Urinary bladder (tissue), 4 donors: ENCODE measurements at places on chromosomes 13 and 19. TPM values are rescaled to one million over a fixed set of nuclear protein-coding genes. Genes with fewer than 3 reads are reported as not detected.

- no peak for DNase-seq
Measured at GRCh38 chr13:97780486-97780885, 173.0 kb upstream of the IPO5 start.

GRCh38 chr19:42683917-42684513 lies 56.3 kb downstream of the PSG3 start:
- DNase-seq = no peak

DNA sequence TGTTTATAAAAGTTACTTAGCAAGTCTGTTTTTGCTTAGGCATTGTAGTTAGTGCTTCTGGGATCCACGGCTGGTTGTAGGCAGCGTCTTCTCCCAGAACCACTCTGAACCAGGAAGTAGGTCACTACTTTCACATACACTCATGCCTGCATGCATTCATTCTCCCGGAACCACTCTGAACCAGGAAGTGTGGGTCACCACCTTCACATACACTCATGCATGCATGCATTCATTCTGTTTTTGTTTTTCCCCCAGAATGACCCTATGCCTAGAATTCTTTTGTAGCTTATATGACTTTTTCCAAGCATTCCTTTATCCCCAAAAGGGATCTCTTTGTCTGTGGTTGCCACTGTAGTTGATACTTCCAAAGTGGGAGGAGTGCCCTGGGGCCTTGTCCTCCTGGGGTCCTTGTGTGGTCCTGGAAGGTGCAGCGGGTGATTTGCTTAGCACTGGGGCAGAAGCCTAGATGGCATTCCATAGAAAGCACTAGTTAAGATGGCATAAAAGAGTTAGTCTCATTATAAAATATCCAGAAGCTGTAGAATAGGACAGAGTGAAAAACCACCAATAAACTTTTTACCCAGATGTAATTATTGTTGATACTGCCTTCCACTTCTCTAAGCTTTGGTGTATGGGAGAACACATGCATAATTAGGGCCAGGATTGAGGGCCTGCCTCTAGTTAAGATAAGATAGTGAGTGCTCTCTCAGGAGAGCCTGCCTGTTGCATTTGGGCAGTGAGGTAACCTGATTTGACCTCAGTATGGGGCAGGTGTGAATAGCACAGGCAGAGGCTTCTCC lies 68.6 kb upstream of the TEX29 start:
- DNase-seq = no peak

GRCh38 chr19:3817761-3818160 lies 31.6 kb upstream of the MATK start:
- no peak for DNase-seq

DNA sequence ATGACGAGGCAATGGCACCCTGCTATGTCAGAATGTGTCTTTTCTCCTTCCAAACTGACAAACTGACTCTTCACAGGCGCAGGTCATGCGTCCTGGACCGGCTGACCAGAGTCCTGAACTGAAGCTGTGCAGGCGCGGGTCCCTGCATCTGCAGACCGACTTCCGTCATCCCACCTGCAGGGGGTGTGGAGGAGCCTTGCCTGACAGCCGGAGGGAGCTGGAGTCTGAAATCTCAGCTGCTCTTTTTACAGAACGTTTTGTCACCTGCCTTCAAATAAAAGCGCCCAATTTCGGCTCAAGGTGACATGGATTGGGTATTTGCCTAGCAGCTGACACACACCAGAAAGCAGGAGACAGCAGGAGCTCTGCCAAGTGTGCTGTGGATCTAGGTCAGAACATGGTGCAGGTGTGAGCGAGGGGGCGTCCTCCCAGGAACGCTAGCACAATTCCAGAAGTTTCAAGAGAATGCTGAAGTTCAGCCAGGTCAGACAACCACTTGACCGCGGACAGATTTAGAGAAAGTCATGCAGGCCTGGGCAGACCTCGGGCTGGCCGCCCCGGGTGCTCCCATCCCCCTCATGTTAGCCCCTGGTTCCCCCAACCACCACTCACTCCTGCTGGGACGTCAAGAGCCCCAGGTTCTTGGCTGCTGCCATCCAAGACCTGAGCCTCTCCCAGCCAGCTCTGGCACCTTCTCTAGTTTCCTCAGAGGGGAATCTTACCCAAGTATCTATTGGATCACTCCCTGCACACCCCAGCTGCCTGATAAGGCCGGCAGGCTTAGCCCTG lies 32.8 kb downstream of the ELL start:
- DNase-seq = no peak

DNA sequence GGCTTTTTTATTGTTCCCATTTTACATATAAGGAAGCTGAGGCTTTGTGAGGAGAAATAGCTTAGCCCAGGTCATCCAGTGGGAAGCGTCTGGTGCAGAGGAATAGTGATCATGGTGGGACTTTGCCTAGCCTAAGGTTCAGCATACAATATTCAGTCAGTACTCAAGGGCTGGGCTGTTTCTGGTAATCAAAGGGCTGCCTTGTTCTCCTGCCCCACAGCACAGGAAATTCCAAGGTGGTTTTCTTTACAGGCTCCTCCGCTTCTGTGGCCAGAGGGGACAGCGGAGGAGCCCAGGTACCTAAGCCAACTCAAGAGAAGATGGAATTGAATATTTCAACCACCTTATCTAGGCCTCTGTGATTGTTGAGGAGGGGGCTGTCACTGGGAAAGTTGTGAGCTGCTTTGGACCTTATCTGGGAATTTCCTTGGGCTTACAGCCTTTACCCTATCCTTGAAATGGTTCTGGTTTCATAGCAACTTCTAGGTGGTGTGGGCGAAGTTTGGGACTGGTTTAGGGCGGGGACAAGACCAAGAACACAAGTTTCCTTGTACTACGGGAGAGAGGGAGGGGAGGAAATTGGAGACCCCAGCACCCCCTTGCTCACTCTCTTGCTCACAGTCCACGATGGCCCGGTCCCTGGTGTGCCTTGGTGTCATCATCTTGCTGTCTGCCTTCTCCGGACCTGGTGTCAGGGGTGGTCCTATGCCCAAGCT lies at the start of gene MIA:
Gene MIA (plus strand): TSS at position 606 of the 716 bp plus-strand sequence. CDS start 22 bp downstream, at position 628.
- no peak for DNase-seq

DNA sequence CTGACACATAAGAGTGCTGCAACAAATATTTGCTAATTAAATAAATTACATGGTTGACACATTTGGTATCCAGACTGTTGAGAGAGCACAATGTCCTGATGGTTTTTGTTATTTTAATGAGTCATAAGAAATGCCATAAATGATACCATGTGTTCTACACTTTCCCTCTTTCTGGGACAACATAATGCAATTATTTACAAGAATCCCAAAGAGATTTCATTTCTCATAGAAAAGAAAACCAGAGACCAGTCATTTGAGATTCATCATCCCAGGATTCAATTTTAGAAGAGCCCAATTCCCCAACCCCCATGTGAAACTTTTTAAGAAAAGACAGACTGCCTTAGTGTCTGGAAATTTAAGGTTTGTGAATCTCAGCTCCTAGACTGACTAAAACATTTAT lies 399.6 kb downstream of the DCT start:
- no peak for DNase-seq

GRCh38 chr13:44243198-44243857 lies 130.3 kb upstream of the SERP2 start:
- DNase-seq = no peak

DNA sequence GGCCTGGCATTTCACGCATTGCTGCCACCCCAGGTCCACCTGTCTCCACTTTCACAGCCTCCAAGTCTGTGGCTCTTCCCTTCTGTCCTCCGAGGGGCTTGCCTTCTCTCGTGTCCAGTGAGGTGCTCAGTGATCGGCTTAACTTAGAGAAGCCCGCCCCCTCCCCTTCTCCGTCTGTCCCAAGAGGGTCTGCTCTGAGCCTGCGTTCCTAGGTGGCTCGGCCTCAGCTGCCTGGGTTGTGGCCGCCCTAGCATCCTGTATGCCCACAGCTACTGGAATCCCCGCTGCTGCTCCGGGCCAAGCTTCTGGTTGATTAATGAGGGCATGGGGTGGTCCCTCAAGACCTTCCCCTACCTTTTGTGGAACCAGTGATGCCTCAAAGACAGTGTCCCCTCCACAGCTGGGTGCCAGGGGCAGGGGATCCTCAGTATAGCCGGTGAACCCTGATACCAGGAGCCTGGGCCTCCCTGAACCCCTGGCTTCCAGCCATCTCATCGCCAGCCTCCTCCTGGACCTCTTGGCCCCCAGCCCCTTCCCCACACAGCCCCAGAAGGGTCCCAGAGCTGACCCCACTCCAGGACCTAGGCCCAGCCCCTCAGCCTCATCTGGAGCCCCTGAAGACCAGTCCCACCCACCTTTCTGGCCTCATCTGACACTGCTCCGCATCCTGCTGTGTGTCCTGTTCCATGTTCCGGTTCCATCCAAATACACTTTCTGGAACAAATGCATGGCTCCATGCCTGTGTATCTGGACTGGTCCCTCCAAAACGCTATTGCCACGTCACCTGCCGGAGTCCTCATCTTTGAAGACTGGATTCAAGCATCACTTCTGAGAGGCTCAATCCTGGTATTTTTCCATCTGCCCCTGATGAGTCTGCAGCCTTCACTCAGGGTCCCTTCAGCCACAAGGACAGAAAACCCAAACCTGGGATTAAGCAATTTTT lies 10.7 kb upstream of the DHDH start:
- no peak for DNase-seq

The ZIC5 gene
- total RNA-seq = not detected

The ATP4B gene
- total RNA-seq = not detected

The NXNL1 gene
- total RNA-seq = not detected
